ENCODE measurements at places on chromosomes 13 and 19. TPM values are rescaled to one million over a fixed set of nuclear protein-coding genes. Genes with fewer than 3 reads are reported as not detected.

DNA sequence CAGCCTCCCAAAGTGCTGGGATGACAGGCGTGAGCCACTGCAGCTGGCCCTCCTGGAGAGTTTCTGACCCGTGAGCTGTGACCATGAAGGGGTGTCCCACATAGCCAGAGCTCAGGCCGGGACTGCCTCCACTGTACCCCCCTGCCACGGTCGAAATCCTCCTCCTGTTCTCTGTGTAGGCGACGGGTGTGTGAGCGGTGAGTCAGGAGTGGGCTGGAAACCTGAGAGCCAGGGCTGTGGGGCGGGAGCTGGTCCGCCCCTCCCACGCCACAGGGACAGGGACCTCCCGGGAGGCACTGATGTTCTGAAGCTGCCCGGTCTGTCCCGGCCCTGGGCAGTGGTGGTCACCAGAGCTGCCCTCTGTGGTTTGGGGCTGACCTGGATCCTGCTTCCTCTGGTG, 3.9 kb downstream of the WDR18 start:
- peaks cover 57% of the 10 kb centered on the region for H3K36me3 ChIP-seq
- H3K4me3 ChIP-seq = no peak overlapping the region
- DNase-seq = no peak
- H3K27me3 ChIP-seq = no peaks in the 10 kb centered on the region

DNA sequence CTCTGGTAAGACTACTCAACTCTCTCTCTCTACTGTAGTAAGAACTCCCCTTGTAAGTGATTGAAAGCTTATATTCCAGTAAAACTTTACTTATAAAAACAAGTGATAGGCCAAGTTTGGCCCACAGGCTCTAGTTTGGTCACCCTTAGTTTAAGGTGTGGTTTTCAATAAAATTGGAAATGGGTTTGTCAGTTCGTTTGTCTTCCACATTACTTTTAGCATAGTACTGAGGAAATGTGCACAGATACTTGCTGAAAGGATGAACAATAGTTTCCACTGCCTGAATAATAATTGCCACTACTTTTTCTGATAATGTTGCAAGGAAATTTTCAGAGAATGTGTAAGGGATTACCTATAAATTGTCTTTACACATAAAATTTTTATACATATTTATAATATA, 54.5 kb downstream of the LMO7 start:
- no peak overlapping the region for H3K4me3 ChIP-seq
- H3K27ac ChIP-seq = no peak overlapping the region
- H3K4me1 ChIP-seq = no peaks in the 10 kb centered on the region
- no peaks in the 10 kb centered on the region for H3K27me3 ChIP-seq
- H3K36me3 ChIP-seq = no peaks in the 10 kb centered on the region

DNA sequence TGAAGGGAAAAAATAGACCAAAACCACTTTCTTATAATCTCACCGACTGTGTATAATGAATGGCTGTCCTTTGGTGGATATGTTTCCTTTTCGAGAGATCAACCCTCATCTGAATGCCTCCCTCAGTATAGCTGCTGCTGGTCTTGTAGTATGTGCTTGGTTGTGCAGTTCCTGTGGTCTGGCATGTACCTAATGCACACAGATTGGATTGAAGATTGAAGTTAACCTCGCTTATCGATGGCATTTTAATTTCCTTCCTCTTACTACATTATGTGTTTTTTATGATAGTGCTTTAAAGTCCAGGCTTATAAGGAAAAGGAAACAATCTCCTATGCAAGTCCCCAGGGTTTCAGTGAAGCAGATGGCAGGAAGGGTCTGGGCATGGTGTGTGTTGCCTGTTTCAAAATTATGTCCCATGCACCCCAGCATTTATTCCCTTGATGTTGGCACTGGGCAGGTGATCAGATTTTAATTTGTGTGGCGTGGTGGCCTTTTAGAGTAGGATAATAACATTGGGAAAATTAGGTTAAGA, 334.1 kb downstream of the SHISA2 start:
- no peak for DNase-seq
- no peak overlapping the region for H3K4me3 ChIP-seq
- H3K4me1 ChIP-seq = no peaks in the 10 kb centered on the region
- no peaks in the 10 kb centered on the region for H3K36me3 ChIP-seq
- H3K27me3 ChIP-seq = no peaks in the 10 kb centered on the region
- H3K27ac ChIP-seq = no peak overlapping the region

The LRRC63 gene
- 0.48 TPM for total RNA-seq

The CD209 gene
- total RNA-seq = 56.2 TPM

- no peak for DNase-seq
- no peak overlapping the region for H3K4me3 ChIP-seq
- H3K27ac ChIP-seq = no peak overlapping the region
- H3K4me1 ChIP-seq = peaks cover 4% of the 10 kb centered on the region
- H3K27me3 ChIP-seq = no peaks in the 10 kb centered on the region
- H3K36me3 ChIP-seq = no peaks in the 10 kb centered on the region
Measured at GRCh38 chr13:112947796-112948195, 21.2 kb upstream of the MCF2L start.

DNA sequence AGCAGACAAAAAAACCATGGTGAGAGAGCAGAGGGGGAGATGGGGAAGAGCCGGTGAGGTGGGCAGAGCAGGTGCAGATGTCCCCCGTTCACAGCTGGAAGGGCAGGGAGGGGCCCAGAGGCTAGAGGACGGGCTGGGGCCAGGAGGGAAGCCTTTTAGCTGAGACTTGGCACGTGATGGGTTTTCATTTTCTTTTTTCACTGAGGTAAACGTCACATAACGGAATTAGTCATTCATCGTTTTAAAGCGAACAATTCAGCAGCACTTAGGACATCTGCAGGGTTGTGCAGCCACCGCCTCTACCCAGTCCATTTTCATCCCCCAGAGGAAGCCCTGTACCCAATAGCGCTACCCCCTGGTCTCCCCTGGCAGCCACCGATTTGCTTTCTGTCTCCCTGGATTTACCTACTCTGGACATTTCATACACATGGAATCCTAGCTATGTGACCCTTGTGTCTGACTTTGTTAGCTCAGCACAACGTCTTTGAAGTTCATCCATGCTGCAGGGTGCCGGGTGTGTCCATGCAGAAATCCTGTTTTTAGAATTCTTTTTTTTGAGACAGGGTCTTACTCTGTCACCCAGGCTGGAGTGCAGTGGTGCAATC, 16.0 kb upstream of the EMC10 start:
- H3K27me3 ChIP-seq = peaks cover 3% of the 10 kb centered on the region
- DNase-seq = no peak
- no peaks in the 10 kb centered on the region for H3K4me1 ChIP-seq
- no peak overlapping the region for H3K27ac ChIP-seq
- H3K36me3 ChIP-seq = no peaks in the 10 kb centered on the region

DNA sequence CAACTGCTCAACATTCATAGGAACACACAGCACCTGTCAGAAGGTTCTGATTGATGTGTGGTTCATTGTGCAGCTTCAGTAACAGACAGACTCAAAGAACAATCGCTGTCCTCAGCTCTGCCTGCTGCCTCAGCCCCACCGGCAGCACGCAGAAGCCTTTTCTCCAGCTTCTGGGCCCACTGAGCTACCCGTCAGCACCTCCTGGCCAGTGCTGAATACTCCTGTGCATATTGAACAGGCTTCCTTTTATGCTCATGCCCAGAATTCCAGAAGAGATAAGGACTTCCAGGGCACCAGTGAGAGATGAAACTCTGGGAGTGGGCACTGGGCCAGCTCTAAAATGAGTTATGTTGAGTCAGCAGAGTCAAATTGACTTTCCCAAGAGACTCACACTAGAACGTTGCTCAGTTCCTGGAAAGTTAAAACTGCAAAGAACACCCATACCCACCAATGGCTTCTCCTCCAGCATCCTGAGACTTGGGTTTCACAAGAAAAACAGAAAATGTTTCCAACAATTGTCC, 119.3 kb downstream of the COL4A1 start:
- no peaks in the 10 kb centered on the region for H3K27me3 ChIP-seq
- H3K27ac ChIP-seq = no peak overlapping the region
- H3K36me3 ChIP-seq = peaks cover 61% of the 10 kb centered on the region
- no peaks in the 10 kb centered on the region for H3K4me1 ChIP-seq
- H3K4me3 ChIP-seq = no peak overlapping the region
- DNase-seq = peak; percentile 81

The PGLYRP1 gene
- total RNA-seq = not detected

DNA sequence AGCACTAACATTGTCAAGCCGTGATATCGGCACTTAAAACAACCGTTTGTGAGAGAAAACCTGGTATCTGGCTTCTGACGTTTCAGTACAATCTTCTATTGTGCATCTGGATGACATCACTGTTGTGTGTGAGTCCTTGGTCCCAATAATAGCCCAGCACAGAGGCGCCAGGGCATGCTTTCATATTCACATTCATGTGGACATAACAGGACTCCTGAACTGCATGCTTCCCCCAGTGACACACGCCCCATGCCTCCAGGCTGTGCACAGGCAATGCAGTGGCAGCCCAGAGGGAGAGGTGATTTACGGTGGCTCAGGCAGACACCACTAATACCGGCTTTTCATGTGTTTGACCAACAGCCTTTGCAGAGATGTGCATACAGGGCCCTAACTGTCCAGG, 58.1 kb downstream of the MRPL57 start:
- no peaks in the 10 kb centered on the region for H3K27me3 ChIP-seq
- no peak overlapping the region for H3K4me3 ChIP-seq
- DNase-seq = peak; percentile 17
- no peak overlapping the region for H3K27ac ChIP-seq
- peaks cover 11% of the 10 kb centered on the region for H3K4me1 ChIP-seq
- H3K36me3 ChIP-seq = no peaks in the 10 kb centered on the region

The B9D2 gene
- total RNA-seq = 3.3 TPM

DNA sequence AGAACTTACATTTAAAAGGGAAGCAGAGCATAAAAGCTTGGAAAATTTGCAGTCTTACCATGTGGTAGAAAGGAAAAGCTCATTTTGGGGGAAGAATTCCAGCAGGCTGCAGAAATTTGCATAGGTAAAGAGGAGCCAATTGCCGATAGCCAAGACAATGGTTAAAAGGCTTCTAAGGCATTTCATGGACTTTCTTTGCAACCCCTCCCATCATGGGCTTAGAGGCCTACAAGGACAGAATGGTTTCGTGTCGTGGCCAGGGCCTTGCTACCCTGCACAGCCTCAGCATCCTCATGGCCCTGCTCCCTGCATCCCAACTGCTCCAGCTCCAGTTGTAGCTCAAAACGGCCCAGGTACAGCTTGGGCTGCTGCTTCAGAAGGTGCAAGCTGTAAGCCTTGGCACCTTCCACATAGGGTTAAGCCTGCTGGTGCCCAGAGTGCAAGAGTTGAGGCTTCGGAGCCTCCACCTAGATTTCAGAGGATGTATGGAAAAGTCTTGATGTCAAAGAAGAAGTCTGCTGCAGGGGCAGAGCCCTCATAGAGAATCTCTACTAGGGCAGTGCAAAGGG, 420.3 kb downstream of the PCDH17 start:
- no peaks in the 10 kb centered on the region for H3K4me1 ChIP-seq
- no peaks in the 10 kb centered on the region for H3K36me3 ChIP-seq
- H3K27ac ChIP-seq = no peak overlapping the region
- no peak overlapping the region for H3K4me3 ChIP-seq
- H3K27me3 ChIP-seq = no peaks in the 10 kb centered on the region
